ENCODE measurements at places on chromosomes 16 and 17.
A peak's percentile ranks its signal among the peaks of the same experiment; 100 is the strongest.

- DNase-seq, result no peak
These were observed 610.7 kb downstream of the KCNJ2 start for GRCh38 chr17:70780031-70780430.

DNA sequence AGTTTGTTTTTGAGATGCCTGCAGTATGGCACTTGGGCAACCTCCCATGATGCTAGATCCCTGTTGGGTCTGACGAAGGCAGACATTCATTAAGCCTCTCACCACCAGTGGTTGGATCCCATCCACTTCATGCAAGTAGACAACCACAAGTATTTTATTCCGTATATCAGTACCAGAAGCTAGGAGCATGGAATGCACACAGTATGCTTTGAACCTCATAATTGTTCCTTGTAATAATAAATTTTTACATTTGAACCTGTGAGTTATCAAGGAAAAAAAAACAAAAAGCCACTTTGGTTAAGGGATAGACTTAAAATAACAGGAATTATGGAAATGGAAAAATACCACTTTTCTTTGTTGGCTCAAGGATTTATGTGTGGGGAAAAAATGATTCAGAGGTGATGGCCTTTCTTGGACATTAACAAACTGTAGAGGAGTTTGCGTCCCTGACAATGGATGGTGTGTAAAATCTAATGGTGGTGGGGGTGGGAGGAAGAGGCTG, 107.1 kb upstream of the KCNJ16 start:
- DNase-seq, result peak; percentile 99

DNA sequence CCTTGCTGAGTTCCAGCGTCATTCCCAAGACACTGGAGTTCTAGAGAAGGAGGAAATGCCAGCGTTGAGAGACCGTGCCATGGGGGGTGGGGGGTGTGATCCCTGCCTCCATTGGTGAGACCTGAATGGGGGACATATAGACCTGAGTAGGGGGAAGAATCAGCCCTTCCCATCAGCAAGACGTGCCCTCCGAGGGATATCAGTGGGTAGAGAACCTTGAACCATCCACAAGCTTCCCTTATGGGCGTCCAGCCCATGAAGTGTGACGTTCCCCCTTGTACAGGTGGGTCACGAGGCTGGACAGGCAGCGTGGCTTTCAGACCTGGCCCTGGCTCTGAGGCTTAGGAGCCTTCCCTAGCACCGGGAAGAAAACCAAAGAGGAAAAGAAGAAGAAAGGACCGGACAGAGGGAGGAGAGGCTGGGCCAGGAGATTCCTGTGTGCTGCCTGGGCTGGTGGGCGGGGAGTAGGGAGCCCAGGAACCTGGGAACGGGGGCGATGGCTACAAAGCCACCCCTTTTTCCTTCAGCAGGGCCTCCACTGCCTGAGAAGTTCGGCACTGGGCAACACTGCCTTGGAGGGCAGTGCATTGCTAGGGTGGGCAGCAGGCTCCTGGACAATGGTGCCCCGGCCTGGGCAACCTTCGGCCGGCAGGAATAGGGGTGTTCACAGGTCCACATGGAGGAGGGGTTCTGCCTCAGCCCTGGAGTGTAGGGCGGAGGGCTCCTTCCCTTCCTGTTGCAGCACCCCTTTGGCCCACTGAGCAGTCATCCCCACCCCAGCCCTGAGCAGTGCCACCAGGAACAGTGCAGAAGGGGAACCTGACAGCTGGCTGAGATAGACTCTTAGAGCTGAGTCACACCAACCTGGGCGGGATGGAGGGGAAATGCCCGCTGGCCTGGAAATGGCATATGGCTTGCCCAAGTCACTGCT, 7.2 kb downstream of the RAB11FIP4 start:
- no peak for DNase-seq

GRCh38 chr16:6499413-6499812, 833.2 kb upstream of the RBFOX1 start:
- no peak for DNase-seq

DNA sequence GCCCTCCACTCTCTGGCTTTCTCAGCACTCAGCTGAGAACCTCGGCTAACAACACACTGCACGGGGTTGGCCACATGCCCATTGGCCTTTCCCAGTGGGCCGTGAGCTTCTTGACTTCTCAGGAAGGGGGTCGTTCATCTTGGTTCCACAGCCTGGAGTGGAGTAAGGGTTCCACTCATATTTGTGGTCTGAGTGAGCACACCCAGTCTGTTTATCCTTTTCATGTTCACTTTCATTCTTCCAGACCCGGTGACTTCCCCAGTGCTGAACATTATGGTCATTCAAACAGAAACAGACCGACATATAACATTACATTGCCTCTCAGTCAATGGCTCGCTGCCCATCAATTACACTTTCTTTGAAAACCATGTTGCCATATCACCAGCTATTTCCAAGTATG, 8.2 kb downstream of the MILR1 start:
- DNase-seq, result no peak

GRCh38 chr17:73316919-73317505, 5.2 kb upstream of the CDC42EP4 start:
- no peak for DNase-seq

- DNase-seq, result no peak
These were observed 108.6 kb downstream of the CCT6B start for GRCh38 chr17:34852614-34853013.

DNA sequence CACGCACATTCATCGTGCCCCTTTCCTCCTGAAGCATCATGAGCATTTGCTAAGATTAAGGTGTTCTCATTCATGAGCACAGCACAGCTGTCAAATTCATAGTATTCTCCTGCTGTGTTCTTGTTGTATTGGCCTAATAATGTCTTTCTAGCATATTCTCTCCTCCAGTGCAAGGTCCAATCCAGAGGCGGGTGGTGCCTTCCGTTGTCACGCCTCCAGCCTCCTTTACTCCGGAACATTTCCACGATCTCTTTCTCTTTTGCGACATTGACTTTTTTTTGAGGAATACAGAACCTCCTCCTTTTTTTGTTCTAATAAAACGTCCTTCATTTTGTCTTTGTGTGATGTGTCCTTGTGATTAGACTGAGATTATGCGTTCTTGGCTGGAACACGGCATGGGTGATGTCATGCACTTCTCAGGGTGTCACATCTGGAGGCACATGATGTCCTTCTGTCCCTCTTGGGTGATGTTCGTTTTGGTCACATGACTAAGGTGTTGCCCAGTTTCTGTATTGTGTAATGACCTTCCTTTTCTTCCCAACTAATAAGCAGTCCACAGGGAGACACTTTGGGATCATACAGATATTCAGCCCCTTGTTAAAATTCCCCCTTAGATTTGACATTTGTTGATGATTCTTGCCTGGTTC, 66.3 kb downstream of the CLEC16A start:
- no peak for DNase-seq

GRCh38 chr16:10551881-10552280, 28.5 kb downstream of the EMP2 start:
- no peak for DNase-seq

DNA sequence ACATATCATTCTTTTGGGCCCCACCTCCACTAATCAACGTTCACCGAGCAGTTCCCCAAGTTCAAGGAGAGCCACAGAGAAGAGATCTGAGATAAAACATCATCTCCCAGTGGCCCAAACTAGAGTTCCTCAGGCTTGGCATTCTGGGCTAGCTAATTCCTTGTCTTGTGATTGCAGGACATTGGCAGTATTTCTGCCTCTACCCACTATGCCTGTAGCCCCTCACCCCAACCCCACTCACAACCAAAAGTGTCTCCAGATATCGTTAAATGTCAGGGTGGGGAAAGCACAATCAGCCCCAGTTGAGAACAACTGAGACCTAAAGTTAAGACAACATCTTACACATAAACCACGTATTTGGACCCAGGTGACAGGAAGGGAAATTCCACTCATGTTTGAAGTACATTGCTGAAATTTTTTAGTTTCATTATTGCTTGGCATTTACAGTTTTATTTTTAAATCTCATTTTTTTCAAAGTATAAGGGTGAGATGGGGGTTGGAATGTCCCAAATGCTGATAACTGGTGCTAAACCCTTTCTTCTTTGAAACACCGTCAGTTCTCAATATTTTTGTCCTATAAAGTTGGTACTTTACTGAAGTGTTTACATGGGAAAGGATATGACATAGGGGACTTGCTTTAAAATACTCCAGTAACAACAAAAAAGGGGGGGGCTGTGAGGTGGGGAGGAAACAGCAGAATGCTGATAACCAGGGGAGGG, 13.6 kb downstream of the ZC3H7A start:
- DNase-seq, result no peak

GRCh38 chr16:64983963-64984362, 137.9 kb downstream of the CDH11 start:
- peak; percentile 57 for DNase-seq

- no peak for DNase-seq
These were observed 14.1 kb upstream of the ABCC12 start for GRCh38 chr16:48169896-48170295.

DNA sequence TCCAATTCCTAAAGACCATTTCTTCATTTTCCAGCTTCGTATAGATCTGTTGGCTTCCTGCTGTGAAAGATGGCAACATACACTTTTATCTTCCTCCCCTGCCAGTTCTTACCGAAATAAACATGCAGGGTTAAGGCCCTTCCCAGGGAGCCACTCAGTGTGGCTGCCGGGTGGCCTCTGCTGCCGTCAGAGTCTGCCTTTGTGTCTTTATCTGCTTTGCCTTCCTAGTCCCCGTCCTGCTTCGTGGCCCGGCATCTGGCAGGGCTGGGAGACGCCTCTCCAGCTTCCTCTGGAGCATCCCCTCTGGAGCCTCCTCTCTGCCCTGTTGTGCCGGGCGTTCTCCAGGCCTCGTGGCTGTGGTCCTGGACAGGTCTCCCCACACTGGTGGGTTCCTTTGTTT, 30.3 kb upstream of the CAPN15 start:
- DNase-seq, result no peak

- DNase-seq, result no peak
These were observed 126.4 kb downstream of the KCNJ2 start for GRCh38 chr17:70295731-70296130.

DNA sequence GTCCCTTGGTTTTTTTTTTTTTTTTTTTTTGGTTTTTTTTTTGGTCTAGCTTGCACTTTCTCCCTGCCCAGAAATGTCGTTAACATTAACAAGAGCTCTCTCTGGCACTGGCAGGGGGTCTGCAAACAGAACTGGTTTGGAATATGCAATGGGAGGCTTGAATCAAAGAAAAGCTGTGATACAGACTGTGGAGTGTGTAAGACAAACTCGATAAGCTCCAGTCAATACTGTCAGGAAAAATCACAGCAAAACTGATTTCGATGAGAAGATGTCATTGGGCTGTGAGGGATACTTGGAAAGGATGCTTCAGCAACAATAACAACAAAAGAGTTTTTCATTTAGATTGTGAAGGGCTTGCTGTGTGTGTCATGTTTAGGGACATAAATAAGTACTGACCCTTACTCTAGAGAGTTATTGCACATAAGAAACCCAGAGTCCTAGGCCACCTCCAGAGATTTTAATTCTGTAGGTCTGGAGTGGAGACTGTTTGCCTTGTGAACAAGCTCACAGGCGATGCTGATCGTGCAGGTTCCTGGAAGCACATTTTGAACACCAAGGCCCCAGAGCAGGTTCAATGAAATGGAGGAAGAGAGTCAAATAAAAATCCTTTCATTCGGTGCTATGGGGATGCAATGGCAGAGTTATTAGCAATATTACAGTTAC, 470.7 kb upstream of the RBFOX1 start:
- no peak for DNase-seq

Measured in AG09309 (cell line).